ENCODE measurements at places on chromosomes 13 and 19.

- DNase-seq: no peak
These were observed 5.1 kb downstream of the HDGFL2 start for GRCh38 chr19:4477034-4477801.

DNA sequence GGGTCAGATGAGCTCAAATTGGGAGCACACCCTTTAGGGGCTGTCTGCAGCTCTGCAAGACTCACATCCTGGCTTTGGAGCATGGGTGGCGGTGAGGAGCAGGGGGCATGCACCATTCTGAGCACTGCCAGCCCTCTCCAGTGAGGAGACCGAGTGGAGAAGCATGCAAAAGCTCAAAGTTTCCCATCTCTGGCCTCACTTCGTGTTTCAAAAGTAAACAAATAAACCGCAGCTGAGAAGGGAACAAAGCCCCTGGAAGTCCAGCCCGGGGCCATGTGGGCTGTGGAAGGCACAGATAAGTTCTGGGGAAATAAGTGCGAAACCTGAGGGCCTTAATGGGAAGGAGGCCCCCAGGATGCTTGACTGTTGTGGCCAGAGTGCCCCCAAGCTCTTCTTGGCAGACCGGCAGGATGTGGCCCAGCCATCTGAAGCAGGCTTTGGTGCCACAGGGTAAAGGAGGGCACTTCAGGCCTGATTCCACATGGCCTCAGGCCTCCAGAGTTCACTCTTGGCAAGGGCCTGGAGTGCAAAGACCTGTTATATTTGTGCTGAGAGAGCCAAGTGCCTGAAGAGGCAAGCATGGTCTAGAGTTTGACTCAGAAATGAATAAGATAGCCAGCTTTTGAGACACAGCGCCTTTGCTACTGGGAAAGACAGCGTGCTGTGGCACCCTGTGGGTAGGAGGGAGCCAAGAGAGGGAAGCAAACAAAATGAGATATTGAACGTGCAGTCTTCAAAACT, 1.2 kb downstream of the MEDAG start:
- peak; percentile 57 for DNase-seq

GRCh38 chr13:44389060-44389666, 15.5 kb downstream of the SERP2 start:
- DNase-seq: no peak

DNA sequence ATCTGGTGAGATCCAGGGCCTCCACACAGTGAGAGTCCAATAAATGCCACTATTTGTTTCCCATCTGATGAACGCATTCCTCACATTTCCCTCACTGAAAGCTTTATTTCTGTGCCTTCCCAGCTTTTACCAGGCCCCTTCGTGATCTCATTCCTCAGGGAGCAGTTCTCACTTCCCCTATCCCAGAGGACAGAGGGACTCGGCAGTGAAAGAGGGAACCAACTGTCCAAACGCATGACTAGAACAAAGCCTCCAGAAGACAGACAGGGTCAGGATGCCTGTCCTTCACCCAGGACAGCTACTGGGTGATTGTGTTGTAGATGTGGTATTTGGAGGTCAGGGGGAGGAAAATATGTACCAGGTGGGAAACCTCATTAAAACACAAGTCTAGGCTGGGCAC, 2.0 kb upstream of the ZBTB45 start:
- no peak for DNase-seq

DNA sequence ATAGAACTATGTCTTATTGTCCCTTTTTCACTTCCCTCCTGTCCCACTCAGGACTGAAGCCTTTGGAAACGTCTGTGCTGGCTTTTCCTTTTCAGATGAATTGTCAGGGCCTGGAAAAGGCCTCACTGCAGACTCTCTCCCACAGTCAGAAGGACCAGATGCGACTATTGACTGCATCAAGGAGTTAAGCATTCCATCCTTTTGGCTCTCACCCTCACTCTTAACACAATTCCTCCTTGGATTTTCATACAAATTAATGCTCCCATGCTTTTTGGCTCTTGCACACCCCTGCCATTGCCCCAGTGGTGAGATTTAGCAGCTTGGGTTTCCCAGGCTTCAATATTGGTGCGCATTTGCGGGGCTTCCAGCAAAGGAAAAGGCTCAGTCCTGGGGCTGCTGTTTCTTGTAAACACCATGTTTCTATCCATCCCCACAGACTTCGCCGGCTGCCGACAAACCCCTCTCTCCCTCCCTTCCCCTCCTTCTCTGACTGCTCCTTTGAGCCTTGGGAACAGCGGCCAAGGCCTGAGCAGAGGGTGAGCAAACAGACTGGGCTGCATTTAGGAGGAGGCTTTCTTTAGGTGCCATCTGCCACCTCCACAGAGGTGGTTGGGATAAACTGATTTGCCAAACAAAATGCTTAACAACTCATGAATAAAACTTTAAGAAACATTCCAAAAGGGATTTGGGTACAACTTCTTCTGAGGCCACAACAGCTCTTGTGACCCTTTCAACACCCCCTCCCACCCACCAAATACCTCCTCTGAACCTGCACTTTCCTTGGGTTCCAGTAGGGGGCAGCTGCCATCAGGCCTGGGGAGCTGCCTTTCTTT, 48.6 kb upstream of the PCDH8 start:
- no peak for DNase-seq

DNA sequence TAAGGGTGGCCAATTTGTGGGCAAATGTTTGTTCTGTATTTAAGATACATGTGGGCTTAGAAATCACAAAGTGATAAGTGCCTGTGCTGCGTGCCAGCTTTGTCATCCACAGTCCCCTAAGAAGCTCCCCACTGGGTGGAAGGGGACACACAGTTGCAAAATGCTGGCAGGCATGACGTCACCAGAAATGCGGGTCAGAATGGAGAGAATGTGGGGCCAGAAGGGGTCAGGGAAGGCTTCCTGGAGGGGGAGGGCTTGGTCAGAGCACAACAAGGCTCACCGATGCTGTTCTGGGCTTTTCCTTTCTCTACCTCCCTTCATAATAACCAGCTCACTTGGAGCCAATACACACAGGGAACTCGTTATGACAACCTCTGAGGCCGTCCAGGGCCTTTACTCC, 207.3 kb downstream of the URI1 start:
- no peak for DNase-seq

DNA sequence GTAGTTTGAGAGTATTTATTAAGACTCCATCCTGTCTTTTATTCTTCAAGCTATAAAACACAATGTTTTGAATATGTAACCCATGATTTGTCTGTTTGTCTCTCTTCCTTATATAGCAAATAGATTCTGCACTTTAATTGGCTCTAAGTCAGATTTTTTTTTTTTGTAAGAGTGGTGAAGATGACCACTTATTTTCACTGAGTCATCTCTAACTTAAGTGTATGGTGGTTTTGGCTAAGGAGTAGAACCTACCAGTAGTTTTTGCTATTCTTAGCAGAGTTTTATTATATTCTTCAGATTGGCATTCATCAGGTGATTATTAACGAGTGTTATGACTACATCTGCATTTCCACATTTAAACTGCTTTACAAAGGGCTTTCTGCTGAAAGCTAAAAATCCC, 194.7 kb downstream of the LMO7 start:
- peak; percentile 19 for DNase-seq

- DNase-seq: no peak
These were observed 2.8 kb downstream of the THAP8 start for GRCh38 chr19:36051236-36051635.

GRCh38 chr13:111212517-111212873, 97.4 kb downstream of the ARHGEF7 start:
- DNase-seq: no peak

DNA sequence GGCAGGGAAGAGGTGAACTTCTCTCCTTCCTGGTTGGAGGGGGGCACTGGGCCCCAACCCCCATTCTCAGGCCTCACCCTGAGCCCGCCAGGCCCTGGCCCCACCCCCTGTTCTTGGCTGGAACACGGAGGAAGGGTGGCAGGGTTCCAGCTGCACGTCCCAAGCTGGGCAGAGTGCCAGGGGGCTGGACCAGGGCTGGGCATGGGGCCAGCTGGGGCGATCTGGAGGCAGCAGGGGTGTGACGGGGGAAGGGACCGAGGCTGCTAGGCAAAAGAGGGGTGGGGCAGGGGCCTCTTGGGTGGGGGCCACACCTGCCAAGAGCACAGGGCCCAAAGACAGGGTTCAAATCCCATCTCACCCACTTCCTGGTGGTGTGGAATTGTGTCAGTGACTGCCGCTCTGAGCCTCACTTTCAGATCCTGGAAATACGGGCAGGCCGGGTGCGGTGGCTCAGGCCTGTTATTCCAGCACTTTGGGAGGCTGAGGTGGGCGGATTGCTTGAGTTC, 2.2 kb downstream of the HIF3A start:
- DNase-seq: peak; percentile 94

- no peak for DNase-seq
These were observed 650.1 kb downstream of the FGF9 start for GRCh38 chr13:22320991-22321390.

GRCh38 chr19:31110336-31110735, 238.9 kb downstream of the TSHZ3 start:
- peak; percentile 63 for DNase-seq

- DNase-seq: no peak
These were observed 79.3 kb upstream of the STK24 start for GRCh38 chr13:98656223-98656622.

GRCh38 chr19:6890401-6890913, 3.1 kb downstream of the ADGRE1 start:
- no peak for DNase-seq

- DNase-seq: peak; percentile 69
These were observed 40.6 kb downstream of the CCDC122 start for GRCh38 chr13:43838909-43839308.

GRCh38 chr13:97300871-97301270, 78.7 kb downstream of the MBNL2 start:
- no peak for DNase-seq

- DNase-seq: no peak
These were observed 1.3 kb upstream of the PVR start for GRCh38 chr19:44642377-44642776.

GRCh38 chr13:42298392-42298791, 26.4 kb downstream of the AKAP11 start:
- DNase-seq: no peak

DNA sequence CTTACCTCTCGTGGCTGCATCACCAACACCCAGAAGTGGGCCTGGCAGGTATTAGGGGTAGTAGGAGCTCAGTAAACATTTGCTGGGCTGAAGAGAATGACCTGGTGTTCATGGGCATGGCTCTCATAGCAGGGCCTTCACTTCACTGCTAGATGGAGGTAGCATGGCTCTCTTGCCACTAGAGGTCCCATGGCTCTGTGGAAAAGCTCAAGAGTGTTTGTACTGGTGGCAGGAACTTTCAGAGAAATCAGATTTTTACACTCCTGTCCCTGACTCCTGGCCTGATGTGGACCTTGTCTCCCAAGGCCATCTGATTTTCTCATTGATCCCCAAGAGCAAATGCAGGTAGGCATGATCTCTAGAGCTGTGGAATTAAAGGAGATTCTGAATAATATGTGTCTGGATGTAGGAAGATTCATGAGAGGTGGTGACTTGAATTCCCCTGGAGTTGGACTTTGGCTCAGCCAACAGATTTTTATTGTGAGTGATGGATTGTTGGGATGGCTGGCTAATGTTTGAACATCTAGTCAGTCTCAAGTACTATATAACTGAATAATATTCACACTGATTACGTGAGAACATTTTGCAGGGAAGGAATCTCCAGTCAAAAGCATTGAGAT, 5.7 kb downstream of the ZNF574 start:
- DNase-seq: peak; percentile 41
